Fibroblast of skin of right biceps (primary cell): ENCODE measurements at places on chromosomes 6 and 20.

- DNase-seq: peak; percentile 34
These were observed 5.1 kb downstream of the BLOC1S5 start for GRCh38 chr6:8059129-8059528.

GRCh38 chr6:63504777-63505384 lies 67.4 kb upstream of the LOC128125822 start:
- DNase-seq: peak; percentile 38

GRCh38 chr6:129114636-129115391 lies 231.9 kb downstream of the LAMA2 start:
- DNase-seq: no peak

GRCh38 chr6:141252828-141253608 lies 879.7 kb upstream of the GJE1 start:
- no peak for DNase-seq

GRCh38 chr20:295804-296203 lies 1.6 kb upstream of the ZCCHC3 start:
- DNase-seq: no peak

DNA sequence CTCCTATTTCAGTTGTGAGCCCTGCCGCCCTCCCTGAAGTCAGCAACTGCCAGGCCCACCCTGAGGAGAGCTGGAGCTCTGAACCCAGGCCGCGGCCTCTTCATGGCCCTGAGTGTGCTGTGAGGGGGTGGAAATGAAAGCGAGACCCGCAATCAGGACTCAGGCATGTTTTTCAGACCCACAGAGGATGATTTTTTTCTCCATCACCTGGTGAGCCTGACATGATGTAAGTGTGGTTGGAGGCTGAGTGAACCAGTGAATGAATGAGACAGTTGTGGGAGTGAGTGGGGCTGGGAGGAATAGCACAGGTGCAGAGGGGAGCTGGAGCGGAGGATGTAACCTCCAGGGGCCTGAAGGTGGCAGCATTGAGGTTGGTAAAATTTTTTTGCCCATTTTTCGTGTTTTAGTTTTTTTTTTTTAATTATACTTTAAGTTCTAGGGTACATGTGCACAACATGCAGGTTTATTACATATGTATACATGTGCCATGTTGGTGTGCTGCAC lies 18.3 kb downstream of the RAET1L start:
- DNase-seq: no peak

GRCh38 chr20:31979713-31980426 lies 11.9 kb downstream of the XKR7 start:
- no peak for DNase-seq

DNA sequence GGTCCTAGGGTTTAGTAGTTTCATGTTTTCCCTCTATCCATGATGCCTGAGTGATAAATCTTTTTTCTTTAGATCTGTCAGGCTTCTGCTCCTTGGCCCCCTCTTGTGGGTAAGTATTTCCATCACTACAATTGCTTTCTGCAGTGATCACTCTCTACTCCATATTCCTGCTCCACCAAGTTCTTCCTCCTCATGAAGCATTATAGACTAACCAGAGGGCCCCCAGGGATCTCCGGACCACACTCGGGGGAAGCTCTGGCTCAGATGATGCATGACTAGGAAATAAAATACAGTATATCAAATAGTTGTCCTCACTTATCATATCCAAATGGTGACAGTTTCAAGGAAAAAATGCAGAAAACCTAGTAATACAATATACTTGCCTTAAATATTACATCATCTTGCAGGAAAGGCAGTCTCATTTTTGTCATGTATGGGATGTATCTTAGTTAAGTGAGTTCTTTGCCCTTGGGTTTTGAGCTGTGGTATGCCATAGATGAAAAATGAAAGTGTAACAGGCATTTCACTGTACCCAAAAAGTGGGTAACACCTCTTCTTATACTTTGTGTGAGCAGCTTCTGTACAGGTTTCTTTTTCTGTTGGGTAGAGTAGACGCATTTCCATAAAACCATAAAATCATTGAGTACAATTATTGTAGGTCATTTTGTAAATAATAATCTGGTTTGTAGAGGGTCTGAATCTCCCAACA lies 200.9 kb upstream of the EYA4 start:
- peak; percentile 57 for DNase-seq

- DNase-seq: no peak
These were observed 5.2 kb downstream of the C20orf204 start for GRCh38 chr20:64041040-64041780.
